ENCODE measurements at places on chromosomes 3 and 15.

GRCh38 chr3:112476346-112476745 lies 22.9 kb downstream of the BTLA start:
- no peak for DNase-seq

DNA sequence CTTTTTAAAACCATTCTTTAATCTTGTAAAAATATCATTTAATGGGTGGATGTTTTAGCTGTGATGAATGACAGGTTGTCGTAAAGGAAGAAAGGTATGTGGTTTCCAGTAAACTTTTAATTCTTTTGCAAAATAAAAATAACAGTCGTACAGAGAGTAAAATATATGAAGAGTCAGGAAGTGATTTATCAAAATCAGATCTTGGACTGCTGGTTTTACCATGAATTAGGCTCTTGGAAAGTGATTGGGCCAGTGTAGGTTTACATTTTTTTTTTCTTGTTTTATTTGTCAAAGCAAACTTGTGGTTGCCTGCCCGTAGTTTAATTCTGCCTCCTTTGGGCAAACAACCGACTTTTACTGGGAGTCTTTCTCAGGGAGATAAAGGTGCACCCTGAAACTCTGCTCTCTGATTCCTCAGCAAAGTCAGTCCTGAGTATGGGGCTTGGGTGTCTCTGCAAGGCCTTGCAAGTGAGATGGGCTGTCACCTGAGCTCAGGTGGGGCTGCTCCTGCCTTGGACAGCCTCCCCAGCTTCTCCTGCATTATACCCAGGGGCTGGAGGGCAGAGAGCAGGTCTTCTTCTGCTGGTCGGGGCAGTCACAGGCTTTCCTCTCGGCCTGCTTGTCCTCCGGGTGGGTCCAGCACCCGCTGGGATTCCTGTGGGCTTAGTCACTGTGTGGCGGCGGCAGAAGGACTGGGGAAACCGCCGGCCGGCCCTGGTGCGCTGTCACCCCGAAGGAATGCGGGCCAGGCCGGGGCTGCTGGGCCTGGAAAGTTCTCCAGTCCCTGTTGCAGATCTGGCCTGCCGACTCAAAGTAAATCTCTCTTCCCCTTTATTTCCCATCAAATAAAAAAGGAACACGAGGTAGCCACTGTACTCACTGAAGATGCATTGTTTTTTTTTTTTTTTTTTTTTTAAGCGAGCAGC lies 79.0 kb downstream of the IGF1R start:
- peak; percentile 90 for DNase-seq

DNA sequence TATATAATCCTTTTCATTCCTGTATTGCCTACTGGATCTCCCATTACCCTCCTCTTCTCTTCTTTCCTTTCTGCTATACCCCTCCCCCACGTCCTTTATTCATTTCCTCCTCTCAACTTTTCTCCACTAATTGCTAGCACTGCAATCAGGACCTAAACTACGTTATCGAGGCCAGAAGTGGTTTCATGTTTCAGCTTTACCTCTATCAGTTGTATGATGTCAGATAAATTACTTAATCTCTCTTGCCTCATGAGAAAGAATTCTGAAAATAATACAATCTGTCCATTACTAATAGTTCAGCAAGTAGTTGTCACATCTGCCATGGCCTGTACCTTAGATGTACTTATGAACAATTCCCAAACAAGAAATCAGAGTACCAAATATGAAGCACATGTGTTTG lies 10.6 kb downstream of the POPDC2 start:
- no peak for DNase-seq

- DNase-seq = no peak
Observed at GRCh38 chr3:113054552-113054951, 63.8 kb downstream of the GTPBP8 start.

GRCh38 chr3:42213417-42213816 lies 52.6 kb downstream of the CCK start:
- DNase-seq = no peak

- DNase-seq = no peak
Observed at GRCh38 chr15:98420837-98421236, 227.5 kb upstream of the IGF1R start.

GRCh38 chr3:124113485-124113884 lies 121.6 kb upstream of the ROPN1 start:
- DNase-seq = no peak

- DNase-seq = no peak
Observed at GRCh38 chr15:40096094-40096891, 12.4 kb downstream of the BMF start.
